Caki2 (cell line): ENCODE measurements at places on chromosomes 2 and 18.

DNA sequence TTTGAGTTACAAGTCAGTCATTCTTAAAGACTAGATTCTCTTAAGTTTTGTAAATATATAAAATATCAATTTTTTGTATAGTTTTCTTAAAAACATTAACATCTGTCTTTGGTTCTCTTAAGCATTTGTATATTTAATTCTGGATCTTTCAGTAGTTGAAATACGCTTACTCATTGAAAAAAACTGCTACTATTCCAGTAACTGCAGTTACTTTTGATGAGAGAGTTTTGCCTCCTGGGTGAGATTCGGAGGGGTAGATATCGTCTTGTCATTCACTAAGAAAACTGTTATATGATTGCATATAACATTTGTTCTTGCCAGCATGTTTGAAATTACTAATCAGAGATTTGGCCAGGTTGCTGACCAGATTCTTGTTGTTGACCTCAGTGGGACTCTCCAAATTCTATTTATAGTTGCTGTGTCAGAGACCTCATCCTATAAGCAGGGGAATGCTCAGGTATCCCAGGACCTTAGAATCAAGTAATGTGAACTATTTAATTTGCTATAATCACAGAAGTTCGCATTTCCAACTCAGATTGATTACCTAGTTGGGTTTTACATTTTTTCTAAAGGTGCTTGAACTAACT lies 7.9 kb downstream of the AGPS start:
- no peak for DNase-seq

DNA sequence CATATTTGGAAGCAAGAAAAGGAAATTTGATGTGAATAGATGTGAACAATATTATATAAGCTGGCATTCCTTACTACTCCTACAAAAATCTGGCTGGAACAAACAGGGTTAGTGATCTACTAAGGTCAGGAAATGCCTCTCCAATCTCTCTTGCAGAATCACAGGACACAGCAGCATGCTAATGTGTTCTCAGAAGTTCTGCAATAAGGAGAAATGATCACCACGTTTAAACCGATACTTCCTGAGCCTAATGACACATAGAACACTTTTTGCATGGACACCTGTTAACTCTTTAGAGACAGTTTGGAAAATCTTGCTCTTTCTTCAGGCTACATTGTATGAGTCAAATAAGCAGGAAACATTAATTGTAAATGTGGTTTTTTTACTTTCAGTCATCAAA lies 89.6 kb upstream of the MAP3K20 start:
- no peak for DNase-seq

- DNase-seq, result no peak
Observed at GRCh38 chr2:170098626-170099312, 79.2 kb upstream of the MYO3B start.

DNA sequence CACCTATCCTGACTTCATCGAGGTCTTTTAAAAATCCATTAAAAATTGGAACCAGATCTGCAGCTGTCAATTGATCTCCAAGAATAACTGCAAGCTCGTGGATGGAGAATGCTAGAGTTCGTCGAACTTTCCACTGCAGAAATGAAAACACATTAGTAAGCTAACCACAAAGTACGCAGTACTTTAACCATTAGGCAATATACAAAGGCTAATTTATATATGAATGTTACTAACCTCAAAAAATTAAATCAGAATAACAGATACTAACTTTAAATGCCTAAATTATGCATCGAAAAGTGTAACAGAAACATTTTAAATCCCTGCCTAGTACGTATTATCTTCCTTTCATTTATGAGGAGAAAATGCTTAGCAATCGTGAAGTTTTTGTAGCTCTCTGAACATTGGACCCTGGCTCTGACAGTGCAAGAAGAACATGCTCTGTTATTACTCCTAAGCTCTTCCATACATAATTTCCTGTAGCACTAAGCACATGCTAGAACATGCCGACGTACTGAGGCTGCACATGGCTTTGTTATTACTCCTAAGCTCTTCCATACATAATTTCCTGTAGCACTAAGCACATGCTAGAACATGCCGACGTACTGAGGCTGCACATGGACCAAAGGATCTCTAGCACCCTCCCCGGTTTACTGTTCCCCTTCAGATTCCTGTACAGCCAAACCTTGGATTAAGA lies 57.0 kb downstream of the PPP4R1 start:
- DNase-seq, result no peak

DNA sequence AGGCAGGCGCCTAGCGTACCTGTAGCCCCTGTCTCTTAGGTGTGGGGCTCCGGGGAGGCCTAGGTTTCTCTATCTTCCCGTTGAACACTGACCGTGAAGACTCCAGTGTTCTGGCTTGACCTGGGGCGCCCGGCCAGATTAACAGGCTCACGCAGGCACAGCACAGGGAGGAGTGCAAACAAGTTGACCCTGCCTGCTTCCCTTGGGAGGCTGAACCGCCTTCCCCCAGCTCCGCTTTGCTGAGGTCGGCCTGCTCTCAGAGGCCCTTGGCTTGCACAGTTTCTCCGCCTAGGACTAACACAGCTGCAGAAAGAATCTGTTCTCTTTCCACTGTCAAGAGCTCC lies 567 bp downstream of the PCYOX1 start:
- no peak for DNase-seq

GRCh38 chr2:33552758-33553461 lies 46.2 kb downstream of the FAM98A start:
- no peak for DNase-seq

GRCh38 chr2:98556344-98557033 lies 51.8 kb downstream of the COA5 start:
- no peak for DNase-seq

- no peak for DNase-seq
Observed at GRCh38 chr2:76469066-76469465, 758.4 kb upstream of the GCFC2 start.

DNA sequence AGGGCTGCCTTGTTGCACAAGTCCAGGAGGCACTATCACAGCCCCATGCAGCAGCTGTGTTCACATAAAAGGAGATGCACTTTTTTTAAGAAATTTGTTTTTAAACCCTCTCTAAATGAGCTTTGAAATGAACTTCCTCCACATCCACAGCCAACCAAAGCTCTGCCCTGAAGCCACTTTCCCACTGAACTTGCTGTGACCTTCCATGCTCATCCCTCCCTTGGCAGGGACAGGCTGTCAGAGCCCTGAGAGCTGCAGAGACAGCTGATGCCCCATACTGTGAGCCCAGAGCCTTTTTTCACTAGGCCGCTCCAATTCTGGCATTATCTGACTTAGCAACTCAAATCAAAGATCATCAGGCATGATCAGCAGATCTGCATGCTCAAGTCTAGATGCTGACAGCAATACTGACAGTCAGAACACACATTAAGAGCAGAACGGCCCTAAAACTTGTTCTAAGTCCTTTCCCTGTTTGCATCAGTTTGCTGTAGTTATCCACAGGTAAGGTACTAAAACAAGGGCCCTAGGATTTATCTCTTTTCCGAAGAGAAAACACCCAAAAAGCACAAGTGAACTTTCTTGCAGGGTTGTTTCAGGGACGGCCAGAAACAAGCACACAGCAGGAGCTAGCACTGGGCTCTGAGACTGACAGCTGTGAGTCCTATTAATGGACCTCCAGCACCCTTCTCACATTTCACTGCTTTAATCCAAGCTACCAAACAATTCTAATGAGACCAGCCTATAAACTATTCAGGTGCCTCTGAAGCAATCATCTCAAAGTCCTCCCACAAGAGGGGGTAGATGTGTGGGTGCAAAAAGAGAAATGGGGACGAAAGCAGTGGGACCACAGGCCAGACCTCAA lies 34.9 kb downstream of the RNU4ATAC start:
- no peak for DNase-seq

DNA sequence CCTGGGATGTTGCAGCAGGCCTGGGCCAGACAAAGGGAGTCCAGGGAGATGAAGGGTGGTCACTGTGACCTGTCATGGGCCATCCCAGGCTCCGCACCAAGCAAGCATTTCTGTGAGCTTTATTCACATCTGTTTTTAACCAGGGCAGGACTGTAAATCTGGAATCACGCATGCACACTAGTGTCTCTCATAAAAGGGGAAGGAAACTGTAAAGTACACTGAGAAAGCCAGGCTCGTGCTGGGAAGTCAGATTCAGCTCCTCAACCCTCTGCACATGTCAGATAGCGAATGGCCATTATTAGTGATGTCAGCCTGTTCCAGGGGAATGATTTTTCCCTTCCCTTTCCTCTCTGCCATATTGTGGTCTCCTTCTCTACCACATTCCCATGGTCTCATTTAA lies 818.6 kb upstream of the RAB6C start:
- no peak for DNase-seq

- DNase-seq, result no peak
Observed at GRCh38 chr2:209581040-209581439, 157.2 kb downstream of the MAP2 start.

- no peak for DNase-seq
Observed at GRCh38 chr18:57975805-57976204, 68.2 kb upstream of the NEDD4L start.

GRCh38 chr2:3201281-3201680 lies 176.3 kb downstream of the EIPR1 start:
- DNase-seq, result no peak

GRCh38 chr2:65278531-65278981 lies 50.9 kb downstream of the ACTR2 start:
- DNase-seq, result no peak

DNA sequence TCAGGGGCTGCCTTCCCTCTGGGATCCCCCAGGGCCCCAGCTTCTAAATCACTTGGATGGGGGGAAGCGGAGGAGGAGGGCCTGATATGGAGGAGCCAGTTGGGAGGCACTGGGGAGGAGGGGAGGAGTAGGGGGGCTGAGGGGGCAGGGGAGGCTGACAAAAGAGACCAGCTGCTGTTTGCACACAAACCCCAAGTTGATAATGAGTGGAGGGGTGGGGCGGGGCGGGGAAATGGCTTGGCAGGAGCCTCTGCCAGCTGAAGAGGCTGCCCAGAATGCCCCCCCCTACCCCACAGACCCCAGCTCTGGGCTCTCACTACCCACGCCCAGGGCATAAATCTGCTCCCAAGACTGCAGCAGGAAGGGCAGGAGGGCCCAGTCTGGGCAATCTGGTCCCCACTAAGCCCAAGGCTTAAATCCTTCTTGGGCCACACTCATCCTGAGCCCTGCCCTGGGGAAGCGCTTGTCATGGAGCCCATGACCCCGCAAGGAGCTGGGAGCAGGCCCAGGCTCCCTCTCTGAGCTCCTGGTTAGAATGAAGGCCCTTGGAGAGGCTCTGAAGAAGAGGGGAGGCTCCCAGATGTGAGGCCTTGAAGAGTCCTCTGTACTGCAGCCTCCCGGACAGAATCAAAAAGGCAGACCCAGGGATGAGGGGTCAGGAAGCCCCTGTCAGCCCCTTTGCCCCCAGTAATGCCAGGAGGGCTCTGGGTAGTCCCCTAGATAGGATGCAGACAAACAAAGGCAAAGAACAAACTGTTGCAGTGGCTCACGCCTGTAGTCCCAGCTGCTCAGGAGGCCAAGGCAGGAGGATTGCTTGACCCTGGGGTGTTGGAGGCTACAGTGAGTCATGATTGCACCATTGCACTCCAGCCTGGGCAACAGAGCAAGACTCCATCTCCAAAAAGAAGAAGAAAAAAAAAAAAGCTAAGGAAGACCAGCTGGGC lies 24.8 kb upstream of the PTMA start:
- no peak for DNase-seq

- no peak for DNase-seq
Observed at GRCh38 chr2:215677481-215677880, 241.6 kb upstream of the FN1 start.

DNA sequence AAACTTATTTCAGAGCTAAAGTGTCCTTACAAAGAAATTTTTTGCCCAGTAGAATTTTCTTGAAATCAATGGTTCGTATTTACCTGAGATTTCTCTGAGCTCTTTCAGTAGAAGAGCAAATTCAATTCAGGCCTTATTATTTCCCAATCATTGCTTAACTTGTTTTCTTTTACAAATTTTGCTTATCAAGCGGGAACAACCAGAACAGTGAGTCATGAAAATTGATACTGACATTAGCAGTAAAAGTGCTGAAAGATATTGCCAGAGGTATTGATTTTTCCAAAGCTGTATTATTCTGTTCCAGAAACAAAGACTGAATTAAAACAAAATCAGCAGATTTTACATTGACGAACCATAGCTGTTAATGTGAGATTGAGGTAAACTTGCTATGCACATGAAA lies 10.1 kb upstream of the RIOK3 start:
- DNase-seq, result no peak

- DNase-seq, result no peak
Observed at GRCh38 chr2:99858951-99859596, 283.3 kb downstream of the AFF3 start.

DNA sequence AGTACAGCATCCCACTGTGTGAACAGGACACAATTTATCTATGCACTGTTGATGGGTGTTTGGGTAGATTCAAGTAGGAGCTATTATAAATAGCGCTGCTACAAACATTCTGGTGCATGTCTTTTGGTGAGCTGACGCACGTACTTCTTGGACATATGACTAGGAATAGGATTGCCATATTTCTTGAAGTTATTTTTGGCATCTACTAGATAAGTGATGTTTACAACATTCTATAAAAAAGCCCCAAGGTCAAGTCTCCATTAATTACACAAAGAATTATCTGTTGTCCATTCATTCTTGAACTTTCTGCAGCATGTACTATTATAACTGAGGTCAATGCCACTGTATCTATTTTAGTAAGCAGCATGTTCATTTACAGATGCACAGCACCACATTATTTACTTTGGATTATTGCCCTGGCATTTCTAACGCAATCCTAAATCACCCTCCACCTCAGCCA lies 225.5 kb upstream of the TMEM200C start:
- no peak for DNase-seq

DNA sequence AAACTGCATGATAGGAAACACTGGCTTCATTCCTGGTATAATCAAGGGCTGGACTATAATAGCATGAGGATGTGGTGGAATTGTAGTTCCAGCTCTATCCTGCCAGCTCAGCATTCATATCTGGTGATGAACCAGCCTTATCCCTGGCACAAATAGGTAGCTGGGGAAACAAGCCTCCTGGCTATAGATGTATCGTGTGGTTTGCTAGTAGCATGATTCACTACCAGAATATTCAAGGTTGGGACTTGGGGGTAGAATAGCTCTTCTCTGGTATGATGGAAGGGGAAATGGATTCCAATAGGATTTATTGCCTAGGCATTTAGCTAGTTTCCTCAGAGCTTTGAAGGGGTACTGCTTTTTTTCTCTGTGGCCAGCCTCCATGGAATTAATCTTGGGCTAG lies 532.8 kb downstream of the FBXO15 start:
- DNase-seq, result no peak

GRCh38 chr2:236287656-236288055 lies 23.4 kb upstream of the ASB18 start:
- no peak for DNase-seq

GRCh38 chr2:203341741-203342310 lies 13.6 kb downstream of the ABI2 start:
- DNase-seq, result no peak
